ENCODE measurements at places on chromosomes 6 and 20.

GRCh38 chr6:127205036-127205435, 61.6 kb upstream of the RNF146 start:
- no peak for DNase-seq

- no peak for DNase-seq
These were observed 928.7 kb upstream of the GJE1 start for GRCh38 chr6:141203902-141204575.

GRCh38 chr6:24967211-24967610, 31.5 kb upstream of the RIPOR2 start:
- DNase-seq: no peak

- no peak for DNase-seq
These were observed 4.5 kb upstream of the ISM1 start for GRCh38 chr20:13216533-13216932.

DNA sequence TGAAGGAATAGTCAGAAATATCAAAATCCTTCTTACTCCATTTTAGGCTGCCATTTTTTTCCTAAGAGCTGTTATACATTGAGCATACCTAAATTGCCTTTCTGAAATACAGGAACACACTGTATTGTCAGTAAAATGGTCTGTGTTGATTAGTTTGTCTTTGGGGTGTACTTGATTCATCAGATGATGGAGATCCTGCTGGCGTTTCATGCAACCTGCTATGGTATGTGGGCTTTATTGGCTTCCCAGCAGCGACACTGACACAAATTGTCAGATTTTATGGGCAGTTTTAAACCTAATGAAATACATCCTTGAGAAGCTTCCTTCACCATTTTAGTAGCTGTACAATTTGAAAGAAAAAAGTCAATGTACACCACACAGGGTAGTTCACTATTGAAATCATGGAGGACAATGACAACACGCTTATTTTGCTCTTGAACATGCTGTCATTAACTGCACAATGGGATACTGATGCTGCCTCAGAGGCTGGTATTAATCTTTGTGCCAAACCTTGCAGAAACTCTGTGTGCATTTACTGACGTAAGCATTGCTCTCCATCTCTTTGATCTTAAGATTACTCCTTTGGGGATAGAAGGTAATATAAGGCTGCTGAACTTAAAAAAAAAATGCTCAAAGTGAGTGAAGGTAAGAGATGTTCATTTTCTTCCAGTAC, 124.9 kb downstream of the LAMA2 start:
- DNase-seq: no peak

GRCh38 chr6:52507557-52508260, 69.2 kb downstream of the TRAM2 start:
- DNase-seq: no peak

DNA sequence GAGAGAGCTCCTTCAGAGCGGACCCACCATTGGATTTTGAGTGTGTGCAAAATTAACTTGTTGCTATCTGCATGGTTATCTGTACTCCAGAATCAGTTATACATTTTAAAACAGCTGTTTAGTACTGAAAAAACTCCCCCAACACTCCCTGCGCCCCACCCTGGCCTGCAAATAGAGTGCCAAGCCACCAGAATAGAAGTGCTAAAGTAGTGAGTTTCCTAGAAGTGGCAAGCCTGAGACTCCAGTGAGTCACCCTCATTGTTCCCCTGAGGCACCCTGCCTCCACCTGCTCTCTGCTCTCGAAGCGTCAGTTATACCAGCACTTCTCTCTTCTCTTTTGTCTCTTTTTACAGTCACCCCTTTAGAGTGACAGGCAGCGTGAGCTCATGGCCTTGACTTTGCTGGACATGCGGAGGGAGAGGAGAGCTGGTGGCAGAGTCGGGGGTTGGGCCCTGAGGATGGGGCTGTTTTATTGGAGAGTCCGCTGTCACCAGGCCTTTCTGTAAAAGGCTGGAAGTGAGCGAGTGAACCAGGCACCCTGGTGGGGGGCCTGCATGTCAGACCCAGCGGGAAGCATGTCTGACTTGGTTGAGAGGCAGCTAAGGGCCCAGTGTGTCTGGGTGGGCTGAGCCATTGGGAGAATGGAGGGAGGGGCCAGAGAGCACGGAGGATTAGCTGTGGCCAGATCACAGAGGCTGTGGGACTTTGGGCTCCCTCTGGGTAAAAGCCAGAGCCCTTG, 10.4 kb downstream of the IGF2R start:
- DNase-seq: peak; percentile 17

DNA sequence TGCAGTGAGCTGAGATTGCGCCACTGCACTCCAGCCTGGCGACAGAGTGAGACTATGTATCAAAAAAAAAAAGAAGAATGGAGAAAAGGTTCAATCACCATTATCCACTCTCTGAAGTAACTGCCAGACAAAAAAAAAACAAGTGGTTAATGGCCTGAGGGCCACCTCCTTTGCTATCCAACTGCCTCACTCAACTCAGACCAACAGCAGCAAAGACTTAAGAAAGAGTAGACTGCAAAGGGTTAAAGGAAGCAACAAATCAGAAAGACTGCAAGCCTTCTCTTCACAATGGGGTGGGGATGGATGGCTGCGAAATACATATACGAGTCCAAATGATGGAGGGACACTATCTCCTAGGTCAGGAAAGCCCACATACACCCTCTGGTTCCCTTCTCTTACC, 3.2 kb downstream of the NFS1 start:
- no peak for DNase-seq

GRCh38 chr6:140070846-140071473, 696.5 kb upstream of the CITED2 start:
- no peak for DNase-seq

- no peak for DNase-seq
These were observed 343.2 kb downstream of the FRK start for GRCh38 chr6:115717472-115717871.

- DNase-seq: no peak
These were observed 104.8 kb downstream of the ELOVL4 start for GRCh38 chr6:79842376-79843040.

- DNase-seq: no peak
These were observed 9.6 kb downstream of the LRP11 start for GRCh38 chr6:149854532-149854931.

GRCh38 chr6:104414723-104415122, 445.0 kb downstream of the HACE1 start:
- DNase-seq: no peak

GRCh38 chr20:46018112-46018511, 9.4 kb downstream of the MMP9 start:
- DNase-seq: no peak

- DNase-seq: no peak
These were observed 12.6 kb downstream of the VPS52 start for GRCh38 chr6:33259032-33259431.

- no peak for DNase-seq
These were observed 98.0 kb downstream of the EYA2 start for GRCh38 chr20:46992640-46993035.

DNA sequence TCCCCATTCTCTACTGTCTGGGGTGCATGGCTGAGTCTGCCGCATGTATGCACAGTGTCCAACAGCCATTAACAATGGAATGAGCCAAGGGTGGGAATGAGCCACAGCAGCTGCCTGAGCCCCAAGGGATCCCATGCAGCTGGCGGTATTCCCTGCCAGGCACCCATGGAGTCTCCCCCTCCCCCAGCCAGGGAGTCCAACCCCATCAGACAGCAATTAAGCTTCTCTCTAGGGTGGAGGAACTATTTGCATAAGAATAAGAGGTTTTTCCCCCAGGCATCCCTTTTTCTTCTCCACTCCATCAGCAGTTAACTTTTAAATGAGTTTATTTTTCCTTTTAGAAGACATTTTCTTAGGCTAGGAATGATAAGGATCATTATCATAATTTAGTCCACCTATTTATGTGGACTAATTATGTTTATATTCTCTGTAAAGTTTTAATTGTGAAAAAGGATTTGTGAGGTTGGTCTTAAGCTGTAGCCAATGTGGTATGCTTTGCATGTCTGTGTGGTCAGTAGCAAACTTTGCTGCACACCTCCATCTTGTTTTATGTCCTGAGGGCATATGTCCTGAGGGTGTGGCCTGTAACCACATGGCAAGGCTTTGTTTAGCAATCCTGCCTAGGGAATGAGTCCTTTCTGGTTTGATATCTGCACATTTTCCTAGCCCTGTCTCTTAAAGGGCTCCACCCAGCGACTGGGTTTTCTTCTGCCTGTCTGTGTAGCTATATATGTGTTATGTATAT, 158.9 kb upstream of the OLIG3 start:
- no peak for DNase-seq

DNA sequence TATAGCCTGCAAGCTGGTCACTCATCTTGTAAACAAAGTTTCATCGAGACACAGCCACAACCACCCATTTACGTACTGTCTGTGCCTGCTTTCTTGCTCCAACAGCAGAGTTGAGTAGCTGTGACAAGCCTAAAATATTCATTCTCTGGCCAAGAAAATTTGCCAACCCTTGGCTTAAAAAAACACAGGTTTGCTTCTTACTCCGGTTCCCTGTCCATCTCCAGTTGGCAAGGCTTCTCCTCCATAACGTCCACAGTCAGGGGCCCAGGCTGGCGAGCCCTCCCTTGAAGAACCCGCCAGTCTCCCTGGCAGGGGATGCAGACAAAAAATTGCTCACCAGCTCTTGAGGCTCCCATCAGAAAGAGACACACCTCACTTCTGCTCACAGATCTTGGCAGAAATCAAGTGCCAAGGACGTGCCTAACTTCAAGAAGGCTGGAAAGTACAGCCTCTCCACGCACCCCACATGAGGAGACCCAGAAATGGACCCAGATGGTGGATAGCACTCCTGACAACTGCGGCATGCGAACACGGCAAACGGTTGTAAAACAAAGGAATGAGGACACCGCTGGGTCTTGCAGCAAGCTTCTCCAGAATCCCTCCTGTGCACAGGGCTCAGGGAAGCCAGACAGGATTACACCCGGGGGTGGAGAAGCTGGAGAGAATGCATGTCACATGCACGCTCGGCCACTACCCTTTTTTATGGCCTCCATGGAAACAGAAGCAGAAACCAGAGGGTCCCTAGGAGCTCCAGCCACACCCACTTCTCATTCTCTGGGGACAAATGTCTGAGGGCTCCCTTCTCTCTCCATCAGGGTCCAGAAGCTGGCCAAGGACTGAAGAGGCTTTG, 59.8 kb upstream of the SIRPA start:
- DNase-seq: no peak

GRCh38 chr6:79436241-79436640, 101.0 kb downstream of the LCA5 start:
- no peak for DNase-seq

GRCh38 chr6:27748661-27749060, 163.5 kb downstream of the OR2B2 start:
- DNase-seq: no peak

GRCh38 chr6:68876792-68877493, 241.9 kb downstream of the ADGRB3 start:
- DNase-seq: no peak

GRCh38 chr6:2616811-2617210, 133.9 kb downstream of the MYLK4 start:
- no peak for DNase-seq

DNA sequence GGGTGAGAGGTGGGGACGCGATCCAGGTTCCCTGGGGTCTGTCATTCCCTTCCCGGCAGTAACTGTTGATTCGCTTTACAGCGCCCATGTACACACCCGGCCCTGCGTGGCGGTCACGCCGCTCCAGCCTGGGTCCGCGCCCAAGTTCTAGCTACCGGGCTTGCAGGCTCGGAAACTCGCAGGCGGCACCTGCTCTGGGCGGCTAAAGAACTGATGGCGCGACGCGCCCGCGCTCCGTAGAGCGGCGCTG, 1.4 kb upstream of the POU3F2 start:
- no peak for DNase-seq

DNA sequence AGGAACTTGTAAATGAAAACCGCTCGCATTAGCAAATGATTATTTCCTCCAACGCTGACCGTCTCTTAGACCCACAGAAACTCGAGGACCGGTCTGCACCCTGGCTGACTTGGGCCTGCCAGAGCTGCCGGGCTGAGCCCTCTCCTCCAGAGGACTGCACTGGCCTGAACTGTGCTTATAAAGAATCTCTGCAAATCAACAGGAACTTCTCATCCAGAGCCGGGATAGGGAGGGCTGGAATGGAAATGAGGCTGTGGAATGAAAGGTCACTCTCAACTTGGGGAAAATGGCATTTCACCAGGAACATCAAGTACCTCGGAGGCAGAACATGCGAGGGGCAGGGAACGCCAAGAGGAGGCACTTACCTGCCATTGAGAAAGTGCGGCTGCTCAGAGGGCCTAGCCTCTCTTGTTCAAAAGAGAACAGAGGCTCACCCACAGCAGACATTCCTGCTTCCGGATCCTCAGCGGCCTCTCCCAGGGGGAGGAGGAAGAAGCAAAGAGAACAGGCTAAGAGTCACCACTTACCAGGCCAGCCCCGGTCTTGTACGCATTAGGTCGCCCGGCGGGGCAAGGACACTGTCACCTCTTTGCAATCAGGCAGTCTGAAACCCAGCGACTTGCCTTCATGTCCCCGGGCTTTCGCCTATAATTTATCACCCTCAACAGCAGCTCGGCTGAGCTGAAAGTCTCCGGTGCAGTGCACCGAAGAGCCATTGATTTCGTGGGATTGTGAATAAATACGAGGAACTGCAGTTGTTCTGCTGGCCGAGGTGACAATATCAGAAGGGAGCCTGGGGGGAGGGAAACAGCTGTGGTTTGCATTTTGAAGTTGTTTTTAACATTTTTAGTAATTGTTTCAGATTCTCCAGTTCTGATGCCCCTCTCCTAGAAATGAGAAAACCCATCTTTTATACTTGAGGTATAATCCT, 37.6 kb downstream of the ZMYND8 start:
- DNase-seq: no peak

DNA sequence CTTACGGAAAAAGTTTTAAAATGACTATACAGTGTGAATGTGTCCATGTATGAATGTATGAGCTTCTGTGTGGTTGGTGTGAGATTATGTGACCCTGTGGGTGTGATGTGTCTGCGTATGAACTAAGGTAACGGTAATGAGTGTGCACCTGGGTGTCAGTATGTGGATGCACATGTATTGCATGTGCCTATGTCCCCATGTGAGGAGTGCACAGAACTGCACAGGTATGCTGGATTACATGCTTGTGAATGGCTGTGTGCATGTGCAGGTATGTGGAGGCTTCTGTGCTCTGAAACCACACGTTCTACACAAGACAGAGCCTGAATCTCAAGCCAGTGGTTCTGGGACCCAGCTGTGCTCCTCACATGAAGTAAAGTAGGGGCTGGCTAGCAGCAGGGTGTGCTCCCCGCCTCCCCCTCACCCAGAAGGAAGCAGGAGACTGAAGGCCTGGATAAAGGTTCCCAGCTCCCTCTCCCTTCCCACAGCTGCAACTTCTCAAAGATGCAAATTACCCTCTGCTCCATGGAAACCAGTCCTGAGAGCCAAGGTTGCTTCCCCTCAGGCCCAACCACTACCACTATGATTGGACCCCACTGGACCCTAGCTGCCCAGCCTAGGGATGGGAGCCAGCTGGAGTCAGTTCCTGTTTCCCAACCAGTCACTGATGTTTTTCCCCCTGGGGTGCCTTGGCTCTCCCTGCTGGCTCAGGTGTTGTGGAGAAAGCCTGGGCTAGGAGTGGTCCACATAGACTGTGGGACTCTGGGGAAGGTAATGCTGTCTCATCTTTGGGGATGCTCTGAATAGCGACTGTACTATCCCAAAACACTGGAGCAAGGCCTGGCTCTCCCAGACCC, 24.8 kb upstream of the SPDEF start:
- DNase-seq: no peak

GRCh38 chr6:141077355-141078333, 1055.1 kb upstream of the GJE1 start:
- no peak for DNase-seq

GRCh38 chr20:33864324-33864963, 53.3 kb downstream of the CHMP4B start:
- no peak for DNase-seq

GRCh38 chr6:21666853-21667681, 73.5 kb downstream of the SOX4 start:
- no peak for DNase-seq

GRCh38 chr20:43017241-43018030, 172.3 kb downstream of the PTPRT start:
- DNase-seq: no peak

Measured in T-helper 1 cell (primary cell).